Endothelial cell of umbilical vein (primary cell): ENCODE measurements at places on chromosomes 3 and 15. TPM values are rescaled to one million over a fixed set of nuclear protein-coding genes. Genes with fewer than 3 reads are reported as not detected.

GRCh38 chr3:264394-265156 lies 68.0 kb downstream of the CHL1 start:
- H3K4me3 ChIP-seq, result no peak overlapping the region
- no peaks in the 10 kb centered on the region for H3K4me1 ChIP-seq
- DNase-seq, result no peak
- H3K36me3 ChIP-seq, result no peaks in the 10 kb centered on the region
- H3K27me3 ChIP-seq, result no peaks in the 10 kb centered on the region

DNA sequence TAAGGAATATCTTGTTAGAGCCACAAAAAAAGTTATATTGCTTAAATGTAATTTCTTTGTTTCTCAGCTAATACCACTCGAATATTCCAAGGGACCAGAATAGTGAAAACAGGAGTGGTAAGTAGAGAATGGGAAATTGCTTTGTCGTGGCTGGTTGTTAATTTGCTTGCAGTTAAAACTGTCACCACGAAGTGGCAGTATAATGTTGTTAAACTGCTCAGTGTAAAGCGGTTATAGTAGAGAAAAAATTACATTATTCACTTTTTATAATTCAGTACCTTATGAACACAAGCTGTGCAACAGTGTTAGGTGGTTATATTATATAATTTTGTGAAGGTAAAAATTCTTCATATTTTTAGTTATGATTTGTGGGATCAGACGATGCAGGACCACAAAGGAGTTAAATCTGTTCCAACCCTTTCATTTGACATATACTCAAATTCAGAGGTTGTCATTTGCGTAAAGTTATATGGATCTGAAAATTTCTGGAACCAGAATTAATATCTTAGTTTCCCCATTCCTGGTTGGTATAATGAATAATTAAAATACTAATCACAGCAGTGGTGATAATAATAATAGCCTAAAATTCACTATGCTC lies 171.8 kb downstream of the FEZF2 start:
- H3K4me3 ChIP-seq, result no peak overlapping the region
- H3K4me1 ChIP-seq, result no peaks in the 10 kb centered on the region
- no peak overlapping the region for H3K27ac ChIP-seq
- H3K36me3 ChIP-seq, result no peaks in the 10 kb centered on the region
- peak; percentile 59 for DNase-seq

DNA sequence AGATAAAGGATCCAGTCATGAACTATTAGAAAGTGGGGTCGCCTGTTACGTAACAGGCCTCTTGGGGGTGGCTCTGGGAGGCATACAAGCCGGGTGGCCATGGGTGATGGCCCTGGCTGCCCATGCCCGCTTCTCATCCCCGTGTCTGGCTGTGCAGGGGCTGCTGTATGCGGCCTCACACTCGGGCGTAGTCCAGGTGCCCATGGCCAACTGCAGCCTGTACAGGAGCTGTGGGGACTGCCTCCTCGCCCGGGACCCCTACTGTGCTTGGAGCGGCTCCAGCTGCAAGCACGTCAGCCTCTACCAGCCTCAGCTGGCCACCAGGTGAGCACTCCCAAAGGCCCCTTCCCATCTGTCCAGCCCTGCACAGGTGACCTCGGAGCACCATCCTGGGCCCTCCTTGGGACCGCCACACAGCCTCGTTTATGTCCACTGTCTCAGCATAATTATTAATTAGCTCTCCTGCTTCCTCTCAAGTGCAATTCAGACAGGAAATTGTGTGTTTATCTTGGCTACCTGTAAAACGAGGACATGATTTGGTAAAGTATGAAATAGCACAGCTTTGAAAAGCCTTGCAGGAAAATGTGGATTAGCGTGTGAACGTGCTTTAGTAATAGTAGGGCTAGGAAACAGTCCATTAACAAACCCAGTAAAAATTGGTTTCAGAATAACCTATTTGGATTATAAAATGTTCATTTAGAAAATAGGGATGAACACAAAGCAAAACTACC lies 8.1 kb downstream of the CIB1 start:
- H3K4me1 ChIP-seq, result no peaks in the 10 kb centered on the region
- no peak for DNase-seq
- H3K4me3 ChIP-seq, result no peak overlapping the region
- H3K27me3 ChIP-seq, result no peaks in the 10 kb centered on the region

DNA sequence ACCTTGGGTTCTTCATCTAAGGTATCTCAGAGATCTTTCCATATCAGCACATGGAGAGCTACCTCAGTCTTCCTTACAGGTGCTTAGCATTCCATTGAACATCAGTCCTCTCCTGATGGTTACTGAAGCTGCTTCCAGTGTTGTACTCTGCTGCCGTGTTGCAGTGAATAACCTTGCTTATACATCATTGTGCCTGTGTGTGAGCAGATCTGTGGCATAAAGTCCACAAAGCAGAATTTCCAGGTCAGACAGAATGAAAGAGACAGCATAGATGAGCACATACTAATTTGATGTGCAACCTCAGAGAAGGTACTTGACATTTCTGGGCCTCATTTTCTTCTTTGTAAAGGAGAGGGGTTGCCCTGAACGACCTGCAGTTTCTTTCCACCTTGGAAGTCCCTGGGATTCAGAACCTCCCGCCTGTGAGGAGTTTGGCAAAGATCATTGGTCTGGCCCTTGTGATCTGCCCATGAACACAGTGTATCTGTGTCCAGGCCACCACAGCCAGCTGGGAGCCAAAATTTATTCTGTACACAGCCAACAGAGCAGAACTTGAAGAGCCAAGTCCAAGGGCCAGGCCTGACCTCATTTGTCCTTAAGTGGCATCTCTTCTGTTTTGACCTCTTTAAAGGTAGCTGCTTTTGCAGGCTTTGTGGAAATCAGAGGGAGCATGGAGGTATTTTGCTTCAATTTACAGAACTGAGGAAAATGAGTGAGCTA lies 57.2 kb upstream of the SLC7A14 start:
- no peak for DNase-seq
- H3K27ac ChIP-seq, result no peak overlapping the region
- no peaks in the 10 kb centered on the region for H3K27me3 ChIP-seq
- no peaks in the 10 kb centered on the region for H3K4me1 ChIP-seq
- no peaks in the 10 kb centered on the region for H3K36me3 ChIP-seq

- H3K36me3 ChIP-seq, result no peaks in the 10 kb centered on the region
- peak; percentile 99 for DNase-seq
- H3K27me3 ChIP-seq, result no peaks in the 10 kb centered on the region
- H3K4me3 ChIP-seq, result no peak overlapping the region
Measured at GRCh38 chr3:100041328-100041749, 73.0 kb downstream of the FILIP1L start.

- H3K4me1 ChIP-seq, result peaks cover 5% of the 10 kb centered on the region
- H3K27ac ChIP-seq, result peak overlapping the region; percentile 21
- DNase-seq, result no peak
- no peaks in the 10 kb centered on the region for H3K27me3 ChIP-seq
- peak overlapping the region; percentile 63 for H3K4me3 ChIP-seq
Measured at GRCh38 chr15:99732751-99733267, 428 bp downstream of the LYSMD4 start.

DNA sequence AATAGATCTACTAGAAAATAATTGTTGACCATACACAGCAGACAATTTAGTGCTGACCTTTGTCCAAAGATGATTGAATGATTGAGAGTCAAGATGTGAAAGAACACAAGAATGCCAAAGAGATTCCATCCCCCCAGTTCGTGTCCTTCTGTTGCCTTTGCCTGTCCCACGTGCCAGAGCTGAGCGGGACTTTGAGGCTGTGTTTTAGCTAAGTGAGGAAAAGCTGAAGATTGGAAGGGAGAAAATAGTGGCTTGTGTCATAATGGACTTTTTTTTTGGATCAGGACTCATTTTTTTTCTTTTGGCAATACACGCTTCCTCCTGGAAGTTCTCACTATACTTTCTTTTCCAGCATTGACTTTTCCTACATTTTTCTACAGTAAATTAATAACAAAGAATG lies 206.6 kb upstream of the MDFIC2 start:
- H3K4me3 ChIP-seq, result no peak overlapping the region
- H3K27ac ChIP-seq, result no peak overlapping the region
- peaks cover 13% of the 10 kb centered on the region for H3K27me3 ChIP-seq
- no peak for DNase-seq
- no peaks in the 10 kb centered on the region for H3K36me3 ChIP-seq

DNA sequence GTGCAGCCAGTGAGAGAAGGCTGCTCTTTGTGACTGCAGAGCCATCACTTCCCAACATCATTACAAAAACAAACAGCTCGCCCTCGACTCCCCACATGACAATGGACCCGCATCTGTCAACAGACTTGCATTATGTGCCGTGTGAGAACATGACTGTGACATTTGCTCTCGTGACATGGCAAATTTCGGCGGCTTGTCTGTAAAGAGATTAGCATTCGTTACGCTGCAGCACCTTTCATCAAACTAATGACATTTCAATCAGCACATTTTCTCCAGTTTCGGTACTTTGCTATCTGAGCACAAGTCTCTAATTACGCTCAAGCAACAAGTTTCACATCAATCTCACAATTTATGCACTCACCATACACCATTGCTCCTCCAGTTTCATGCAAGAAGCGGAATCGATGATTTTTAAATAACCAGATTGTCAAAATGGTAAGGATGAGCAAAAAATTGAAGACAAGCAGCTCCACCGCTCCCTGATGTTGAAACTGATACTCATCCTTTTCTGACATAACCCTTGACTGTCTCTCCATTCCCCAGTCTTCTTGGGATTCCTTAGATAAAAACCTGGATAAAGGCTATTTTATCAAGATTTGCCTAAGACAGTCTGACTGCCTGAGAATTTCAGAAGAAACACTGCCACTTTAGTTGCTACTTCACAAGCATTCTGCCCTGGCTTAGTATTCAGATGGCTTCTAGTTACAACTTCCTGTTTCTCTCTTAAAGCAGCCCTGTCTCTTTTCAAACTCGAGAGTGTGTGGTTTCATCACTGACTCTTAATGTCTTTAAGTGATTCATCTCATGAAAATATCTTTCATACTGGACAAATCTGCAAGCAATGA lies at the start of gene SLC9A9:
Gene SLC9A9 (minus strand): TSS at position 682 of the 845 bp plus-strand sequence. CDS start 146 bp downstream, at position 536.
- H3K27me3 ChIP-seq, result no peaks in the 10 kb centered on the region
- no peak within 1 kb of the TSS for H3K27ac ChIP-seq
- no peaks in the 10 kb centered on the region for H3K36me3 ChIP-seq
- peak; percentile 58 for DNase-seq

DNA sequence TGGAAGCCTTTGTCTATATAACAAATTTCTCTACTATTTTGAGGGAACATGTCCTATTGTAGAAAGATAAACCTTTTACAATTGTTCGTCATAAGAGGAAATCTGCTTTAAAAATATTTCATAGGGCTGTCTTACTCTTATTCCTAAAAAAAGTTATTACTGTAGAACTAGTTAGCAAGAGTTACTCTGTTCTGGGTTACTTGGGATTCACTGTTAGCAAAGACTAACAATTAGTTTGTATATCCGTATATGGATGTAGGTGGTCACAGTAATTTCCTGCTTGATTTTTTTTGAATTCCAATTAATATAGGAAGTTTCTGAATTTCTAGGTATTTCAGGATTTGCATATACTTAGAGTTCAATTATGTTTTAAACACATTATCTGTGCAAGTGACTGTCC lies 413.5 kb downstream of the RBMS3 start:
- no peaks in the 10 kb centered on the region for H3K27me3 ChIP-seq
- no peak overlapping the region for H3K4me3 ChIP-seq
- no peak for DNase-seq
- peaks cover 34% of the 10 kb centered on the region for H3K4me1 ChIP-seq
- H3K27ac ChIP-seq, result peak overlapping the region; percentile 98

- H3K4me1 ChIP-seq, result peaks cover 44% of the 10 kb centered on the region
- H3K4me3 ChIP-seq, result peak within 1 kb of the TSS; percentile 53
- peak within 1 kb of the TSS; percentile 53 for H3K27ac ChIP-seq
Measured at GRCh38 chr3:86990734-86991481, at the start of gene VGLL3. Gene VGLL3, minus strand, starts transcription at chr3:86991149. Its CDS starts 406 bp downstream, at chr3:86990743.

DNA sequence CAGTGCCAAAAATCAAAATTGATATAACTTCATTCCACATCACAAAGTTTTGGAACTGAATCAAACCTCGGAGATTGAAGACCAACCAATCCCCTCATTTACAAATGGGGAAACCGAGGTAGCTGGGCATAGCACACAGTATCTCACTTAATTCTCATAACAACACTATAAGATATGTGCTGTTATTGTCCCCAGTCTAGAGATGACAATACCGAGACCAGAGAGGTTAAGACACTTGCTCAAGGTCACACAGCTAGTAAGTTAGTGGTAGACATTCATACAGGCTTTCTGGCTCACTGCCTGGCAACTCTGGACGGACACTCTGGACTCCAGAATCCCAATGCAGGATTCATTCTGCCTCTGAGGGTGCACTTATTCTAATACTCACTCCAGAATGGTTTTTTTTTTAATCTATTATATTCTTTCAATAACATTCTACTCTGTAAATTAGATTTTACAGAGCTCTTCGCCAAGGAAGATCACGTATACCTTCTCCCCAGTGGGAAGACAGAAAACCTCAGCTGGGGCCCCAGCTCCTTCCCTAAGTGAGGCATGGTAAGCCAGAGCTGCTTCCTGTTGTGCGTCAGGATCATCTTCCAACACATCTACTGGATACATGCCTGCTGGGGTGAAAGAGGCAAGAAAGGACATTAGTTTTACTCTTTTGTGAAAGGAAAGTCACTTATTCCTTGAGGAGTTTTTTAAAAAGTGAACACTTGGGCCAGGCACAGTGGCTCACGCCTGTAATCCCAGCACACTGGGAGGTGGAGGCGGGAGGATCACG lies 128.4 kb upstream of the IGF1R start:
- no peak overlapping the region for H3K27ac ChIP-seq
- no peaks in the 10 kb centered on the region for H3K27me3 ChIP-seq
- H3K4me1 ChIP-seq, result no peaks in the 10 kb centered on the region
- H3K4me3 ChIP-seq, result no peak overlapping the region
- DNase-seq, result no peak
- H3K36me3 ChIP-seq, result no peaks in the 10 kb centered on the region

DNA sequence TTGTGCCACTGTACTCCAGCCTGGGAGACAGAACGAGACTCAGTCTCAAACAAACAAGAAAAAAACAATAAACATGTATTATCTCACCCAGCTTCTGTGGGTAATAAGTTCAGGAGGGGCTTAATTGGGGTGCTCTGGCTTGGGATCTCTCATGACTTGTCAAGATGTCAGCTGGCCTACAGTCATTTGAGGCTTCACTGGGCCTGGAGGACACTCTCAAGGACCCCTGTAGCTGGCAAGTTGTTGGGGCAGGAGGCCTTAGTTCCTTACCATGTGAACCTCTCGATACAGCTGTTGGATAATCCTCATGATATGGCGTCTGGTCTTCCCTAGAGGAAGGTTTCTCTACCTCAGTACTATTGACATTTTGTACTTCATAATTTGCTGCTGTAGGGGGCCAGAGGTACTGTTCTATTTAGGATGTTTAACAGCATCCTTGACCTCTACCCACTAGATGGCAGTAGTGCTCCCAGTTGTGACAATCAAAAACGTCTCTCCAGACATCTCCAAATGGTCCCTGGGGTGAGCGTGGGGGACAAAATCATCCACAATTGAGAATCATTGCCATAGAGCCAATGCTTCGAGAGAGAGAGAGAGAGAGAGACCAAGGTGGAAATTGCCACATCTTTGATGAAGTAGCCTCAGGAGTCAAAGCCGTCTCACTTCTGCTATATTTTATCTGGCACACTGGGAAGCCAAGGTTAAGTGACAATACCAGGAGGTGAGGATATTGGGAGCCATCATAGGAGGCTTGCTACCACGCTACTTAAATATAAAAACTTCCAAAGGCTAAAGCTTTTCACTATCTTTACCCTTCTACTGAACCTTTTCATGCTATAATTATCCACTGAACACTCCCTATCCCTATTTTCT lies 23.9 kb upstream of the SLTM start:
- H3K36me3 ChIP-seq, result no peaks in the 10 kb centered on the region
- H3K27me3 ChIP-seq, result no peaks in the 10 kb centered on the region
- no peak overlapping the region for H3K4me3 ChIP-seq
- H3K27ac ChIP-seq, result no peak overlapping the region
- peak; percentile 65 for DNase-seq
- peaks cover 5% of the 10 kb centered on the region for H3K4me1 ChIP-seq

Gene CFAP91
- polyA plus RNA-seq, result 0.54 and 1.0 TPM in 2 replicates

Gene ATP13A5
- polyA plus RNA-seq, result not detected in 2 replicates

Gene THSD4
- polyA plus RNA-seq, result 9.9 and 10.0 TPM in 2 replicates
